ENCODE measurements at places on chromosomes 1 and 21.

DNA sequence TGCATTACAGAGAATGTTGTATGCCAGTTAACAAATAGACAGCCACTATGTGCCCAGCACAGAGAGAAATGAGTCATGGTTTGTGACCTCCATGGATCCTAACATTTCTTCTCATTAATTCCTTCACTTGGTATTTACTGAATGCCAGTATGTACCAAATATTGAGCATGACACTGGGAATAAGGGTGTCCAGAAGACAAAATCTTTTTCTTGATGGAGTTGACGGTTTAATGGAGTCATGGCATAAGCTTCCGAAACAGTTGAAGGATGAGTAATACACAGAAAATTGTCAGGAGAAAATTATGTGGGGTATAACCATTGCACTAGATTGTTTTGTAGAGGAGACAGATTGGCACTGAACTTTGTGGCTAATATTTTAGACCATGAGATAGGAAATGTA lies 36.9 kb downstream of the PTGFR start:
- H3K27ac ChIP-seq = no peak overlapping the region
- DNase-seq = no peak
- no peaks in the 10 kb centered on the region for H3K27me3 ChIP-seq
- no peak overlapping the region for H3K4me3 ChIP-seq
- H3K4me1 ChIP-seq = no peaks in the 10 kb centered on the region

- H3K4me1 ChIP-seq = peaks cover 12% of the 10 kb centered on the region
- H3K4me3 ChIP-seq = no peak overlapping the region
- no peaks in the 10 kb centered on the region for H3K36me3 ChIP-seq
- H3K27ac ChIP-seq = no peak overlapping the region
- no peaks in the 10 kb centered on the region for H3K27me3 ChIP-seq
Observed at GRCh38 chr1:210711825-210712612, 383.3 kb downstream of the HHAT start.

GRCh38 chr1:108670131-108670773 lies 9.4 kb upstream of the HENMT1 start:
- H3K4me3 ChIP-seq = no peak overlapping the region
- H3K27ac ChIP-seq = no peak overlapping the region
- DNase-seq = no peak
- peaks cover 16% of the 10 kb centered on the region for H3K4me1 ChIP-seq

DNA sequence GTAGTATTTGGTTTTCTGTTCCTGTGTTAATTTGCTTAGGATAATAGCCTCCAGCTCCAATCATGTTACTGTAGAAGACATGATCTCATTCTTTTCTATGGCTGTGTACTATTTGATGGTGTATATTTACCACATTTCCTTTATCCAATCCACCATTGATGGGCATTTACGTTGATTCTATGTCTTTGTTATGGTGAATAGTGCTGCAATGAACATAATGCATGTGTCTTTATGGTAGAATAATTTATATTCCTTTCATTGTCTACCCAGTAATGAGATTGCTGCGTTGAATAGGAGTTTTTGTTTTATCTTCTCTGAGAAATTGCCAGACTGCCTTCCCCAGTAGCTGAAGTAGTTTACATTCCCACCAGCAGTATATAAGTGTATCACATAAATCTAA lies 538.8 kb downstream of the LRRIQ3 start:
- H3K4me1 ChIP-seq = no peaks in the 10 kb centered on the region
- no peak for DNase-seq
- H3K27me3 ChIP-seq = no peaks in the 10 kb centered on the region
- H3K36me3 ChIP-seq = no peaks in the 10 kb centered on the region

DNA sequence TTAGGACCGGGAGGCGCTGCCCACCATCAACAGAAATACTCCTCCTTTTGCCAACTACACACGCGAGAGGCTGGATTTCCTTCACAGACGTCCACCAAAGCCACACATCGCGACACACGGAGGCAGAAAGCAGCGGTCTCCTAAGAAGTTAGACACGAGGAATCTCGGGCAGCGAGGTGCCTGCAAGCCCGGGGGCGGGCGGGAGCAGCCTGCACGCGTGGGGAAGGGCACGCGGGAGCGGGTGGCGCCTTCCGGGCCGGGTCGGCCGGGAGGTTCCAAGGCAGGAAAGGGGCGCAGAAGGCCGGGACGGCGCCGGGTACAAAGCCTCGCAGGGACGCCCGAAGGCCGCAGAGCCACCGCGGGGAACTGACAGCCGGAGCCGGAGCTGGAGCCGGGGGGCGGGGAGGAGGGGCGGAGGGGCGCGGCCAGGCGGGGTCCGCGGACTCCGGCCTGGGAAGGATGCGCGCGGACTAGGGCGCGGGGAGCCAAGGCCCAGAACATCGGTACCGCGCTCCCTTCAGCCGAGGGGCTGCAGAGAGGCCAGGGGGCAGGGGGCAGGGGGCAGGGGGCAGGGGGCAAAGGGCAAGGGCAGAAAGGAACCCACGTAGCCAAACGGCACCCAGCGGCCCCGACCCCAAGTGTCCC lies 722 bp downstream of the NPHP4 start:
- H3K27ac ChIP-seq = peak overlapping the region; percentile 79
- H3K36me3 ChIP-seq = peaks cover 6% of the 10 kb centered on the region
- peaks cover 26% of the 10 kb centered on the region for H3K4me1 ChIP-seq
- peak overlapping the region; percentile 82 for H3K4me3 ChIP-seq
- no peaks in the 10 kb centered on the region for H3K27me3 ChIP-seq

GRCh38 chr21:35923971-35924370 lies 136.4 kb downstream of the SETD4 start:
- peaks cover 9% of the 10 kb centered on the region for H3K27me3 ChIP-seq
- DNase-seq = no peak
- no peak overlapping the region for H3K4me3 ChIP-seq
- no peaks in the 10 kb centered on the region for H3K36me3 ChIP-seq
- no peak overlapping the region for H3K27ac ChIP-seq

GRCh38 chr1:13469343-13469742 lies 44.5 kb downstream of the LRRC38 start:
- no peaks in the 10 kb centered on the region for H3K4me1 ChIP-seq
- H3K27me3 ChIP-seq = no peaks in the 10 kb centered on the region
- no peak overlapping the region for H3K27ac ChIP-seq
- no peaks in the 10 kb centered on the region for H3K36me3 ChIP-seq

DNA sequence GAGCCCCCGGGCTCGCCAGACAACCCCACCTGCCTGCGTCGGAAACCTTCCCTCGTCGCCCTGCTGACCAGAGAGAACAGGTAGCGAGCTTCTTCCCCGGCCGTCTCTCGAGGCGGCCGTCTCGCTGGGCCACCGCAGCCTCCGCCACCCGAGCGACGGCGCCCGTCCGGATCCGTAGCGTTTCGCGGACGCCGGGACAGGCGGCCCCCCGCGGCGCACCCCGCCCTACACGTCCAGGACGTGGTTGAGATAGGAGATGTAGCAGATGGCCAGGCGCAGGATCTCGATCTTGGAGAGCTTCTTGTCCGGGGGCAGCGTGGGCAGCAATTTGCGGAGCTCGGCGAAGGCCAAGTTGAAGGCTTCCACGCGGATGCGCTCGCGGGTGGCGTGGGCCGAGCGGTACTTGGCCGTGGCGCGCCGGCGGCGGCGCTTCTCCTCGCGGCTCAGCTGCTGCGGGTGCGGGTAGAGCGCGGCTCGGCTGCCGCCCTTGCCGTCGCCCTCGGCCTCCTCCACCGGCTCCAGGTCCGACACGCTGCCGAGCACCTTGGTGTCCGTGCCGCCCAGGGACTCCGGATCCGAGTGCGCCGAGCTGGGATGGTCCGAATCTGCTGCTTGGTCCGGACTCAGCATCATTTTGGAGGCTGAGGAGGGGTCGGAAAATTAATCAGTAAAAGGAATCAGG lies 3.0 kb downstream of the NHLH2 start:
- H3K36me3 ChIP-seq = no peaks in the 10 kb centered on the region
- peaks cover 69% of the 10 kb centered on the region for H3K27me3 ChIP-seq
- H3K27ac ChIP-seq = no peak overlapping the region
- DNase-seq = no peak

- peaks cover 6% of the 10 kb centered on the region for H3K4me1 ChIP-seq
- H3K27ac ChIP-seq = no peak overlapping the region
- H3K36me3 ChIP-seq = no peaks in the 10 kb centered on the region
- peaks cover 11% of the 10 kb centered on the region for H3K27me3 ChIP-seq
- DNase-seq = no peak
Observed at GRCh38 chr1:38052750-38053415, 6.3 kb upstream of the POU3F1 start.

DNA sequence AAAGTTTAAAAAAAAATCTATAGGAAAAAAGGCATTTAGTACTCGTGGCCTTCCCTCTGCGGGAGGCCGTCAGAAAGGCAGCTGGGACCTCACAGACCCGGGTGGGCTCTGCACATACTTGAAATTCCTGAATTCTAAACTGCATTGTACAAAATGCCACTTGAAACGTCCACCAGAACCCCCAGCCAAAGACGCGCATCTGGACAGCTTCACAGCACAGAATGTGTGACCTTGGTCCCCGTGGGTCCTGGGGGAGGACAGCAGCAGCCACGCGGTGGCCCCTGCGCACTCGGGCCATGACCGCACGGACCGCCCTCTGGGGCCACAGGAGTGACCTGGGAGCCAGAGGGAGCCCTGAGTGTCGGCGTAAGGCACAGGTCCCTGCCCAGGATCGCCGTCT lies 20.6 kb upstream of the MRPS14 start:
- DNase-seq = no peak
- no peaks in the 10 kb centered on the region for H3K36me3 ChIP-seq
- no peak overlapping the region for H3K4me3 ChIP-seq
- H3K27ac ChIP-seq = no peak overlapping the region
- H3K27me3 ChIP-seq = peaks cover 29% of the 10 kb centered on the region
- H3K4me1 ChIP-seq = no peaks in the 10 kb centered on the region

- peaks cover 4% of the 10 kb centered on the region for H3K36me3 ChIP-seq
- no peaks in the 10 kb centered on the region for H3K27me3 ChIP-seq
- no peak overlapping the region for H3K4me3 ChIP-seq
- DNase-seq = no peak
- no peak overlapping the region for H3K27ac ChIP-seq
Observed at GRCh38 chr1:66395202-66396061, 138.5 kb upstream of the SGIP1 start.

DNA sequence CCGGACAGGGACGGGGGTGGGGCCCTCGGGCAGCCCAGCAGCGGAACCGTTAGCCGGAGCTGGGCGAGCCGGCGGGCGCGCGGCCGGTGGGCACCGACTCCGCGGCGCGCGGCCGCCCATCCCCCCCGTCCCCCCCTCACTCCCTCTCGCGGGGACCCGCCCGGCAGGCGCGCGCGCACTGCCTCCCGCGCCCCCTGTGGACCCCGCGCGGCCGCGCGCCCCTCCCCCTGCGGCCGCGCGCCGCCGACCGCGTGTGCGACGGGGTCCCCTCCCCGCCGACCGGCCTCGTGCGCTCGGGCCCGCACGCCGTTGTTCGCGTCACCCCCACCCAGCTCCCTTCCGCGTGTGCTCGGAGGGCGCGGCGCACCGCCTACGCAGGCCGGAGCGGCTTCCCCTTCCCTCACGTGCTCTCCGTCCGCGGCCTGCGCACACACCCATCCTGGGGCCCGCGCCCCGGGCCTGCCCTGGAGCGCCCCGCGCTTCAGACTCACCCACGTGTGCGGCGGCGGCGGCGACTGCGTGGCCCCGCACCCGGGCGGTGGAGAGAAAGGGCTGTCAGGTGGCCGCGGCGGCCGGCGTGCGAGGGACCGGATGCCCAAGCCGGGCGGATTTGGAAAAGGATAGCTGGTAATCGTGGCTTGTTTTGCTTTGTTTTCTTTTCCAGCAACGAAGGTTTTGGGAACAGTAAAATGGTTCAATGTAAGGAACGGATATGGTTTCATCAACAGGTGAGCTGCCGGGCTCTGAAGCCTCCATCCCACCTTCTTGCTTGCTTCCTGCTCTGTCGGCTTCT lies 717 bp downstream of the YBX1 start:
- no peaks in the 10 kb centered on the region for H3K27me3 ChIP-seq
- peak; percentile 71 for DNase-seq
- peaks cover 56% of the 10 kb centered on the region for H3K4me1 ChIP-seq
- peak overlapping the region; percentile 91 for H3K27ac ChIP-seq

DNA sequence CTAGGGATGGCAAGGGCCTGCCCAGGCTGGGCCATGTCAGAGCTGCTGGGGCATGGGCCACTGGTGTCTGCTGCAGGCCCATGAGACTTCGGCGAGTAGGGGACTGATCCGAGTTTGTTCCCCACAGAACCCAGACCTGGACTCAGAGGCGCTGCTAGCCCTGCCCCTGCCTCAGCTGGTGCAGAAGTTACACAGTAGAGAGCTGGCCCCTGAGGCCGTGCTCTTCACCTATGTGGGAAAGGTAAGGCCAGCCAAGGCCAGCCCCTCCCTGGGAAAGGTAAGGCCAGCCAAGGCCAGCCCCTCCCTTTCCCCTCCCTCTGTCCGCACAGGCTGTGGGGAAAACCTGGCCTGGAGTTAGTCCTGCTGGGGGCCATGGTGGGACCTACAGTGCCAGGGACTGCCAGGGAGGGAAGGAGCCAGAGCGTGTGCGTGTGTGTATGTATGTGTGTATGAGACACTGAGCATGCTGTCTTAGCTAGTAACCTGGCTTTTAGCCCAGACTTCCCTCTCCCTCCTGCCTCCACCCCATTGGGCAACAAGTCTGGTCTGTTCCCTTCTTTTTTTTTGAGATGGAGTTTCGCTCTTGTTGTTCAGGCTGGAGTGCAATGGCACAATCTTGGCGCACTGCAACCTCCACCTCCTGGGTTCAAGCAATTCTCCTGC lies 8.0 kb downstream of the FAAH start:
- H3K27me3 ChIP-seq = no peaks in the 10 kb centered on the region
- no peak for DNase-seq
- no peak overlapping the region for H3K4me3 ChIP-seq
- no peaks in the 10 kb centered on the region for H3K36me3 ChIP-seq
- H3K4me1 ChIP-seq = peaks cover 2% of the 10 kb centered on the region

- H3K4me3 ChIP-seq = no peak overlapping the region
- no peaks in the 10 kb centered on the region for H3K36me3 ChIP-seq
- H3K27me3 ChIP-seq = peaks cover 49% of the 10 kb centered on the region
- no peak overlapping the region for H3K27ac ChIP-seq
- H3K4me1 ChIP-seq = peaks cover 10% of the 10 kb centered on the region
Observed at GRCh38 chr1:905811-906599, 17.7 kb upstream of the SAMD11 start.

GRCh38 chr1:115755456-115756370 lies 12.8 kb downstream of the CASQ2 start:
- no peaks in the 10 kb centered on the region for H3K4me1 ChIP-seq
- peaks cover 2% of the 10 kb centered on the region for H3K27me3 ChIP-seq
- DNase-seq = no peak
- no peaks in the 10 kb centered on the region for H3K36me3 ChIP-seq
- no peak overlapping the region for H3K27ac ChIP-seq
- no peak overlapping the region for H3K4me3 ChIP-seq

DNA sequence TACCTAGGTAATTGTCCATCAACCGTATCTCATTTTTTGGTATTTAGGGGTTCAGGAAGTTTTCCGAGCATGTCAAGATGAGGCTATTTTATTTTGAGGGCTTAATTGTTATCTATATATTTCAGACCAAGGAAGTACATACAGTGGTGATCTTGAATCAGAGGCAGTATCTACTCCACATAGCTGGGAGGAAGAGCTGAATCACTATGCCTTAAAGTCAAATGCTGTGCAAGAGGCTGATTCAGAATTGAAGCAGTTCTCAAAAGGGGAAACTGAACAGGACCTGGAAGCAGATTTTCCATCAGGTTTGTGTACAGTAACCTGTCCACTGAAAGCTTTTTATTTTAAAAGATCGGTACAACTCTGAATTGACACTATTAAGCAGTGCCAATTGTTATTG lies 130.2 kb downstream of the ZMYM4 start:
- no peak for DNase-seq
- H3K4me3 ChIP-seq = no peak overlapping the region

Data from activated CD8-positive, alpha-beta memory T cell treated with anti-CD3 and anti-CD28 coated beads, Interleukin-2, amount 10 ng/mL, durations not matched to agents 7 days and 5 days (primary cell).